ENCODE measurements at places on chromosomes 13 and 19.

- no peak for DNase-seq
Observed at GRCh38 chr13:25701304-25701703, 329.5 kb downstream of the ATP8A2 start.

DNA sequence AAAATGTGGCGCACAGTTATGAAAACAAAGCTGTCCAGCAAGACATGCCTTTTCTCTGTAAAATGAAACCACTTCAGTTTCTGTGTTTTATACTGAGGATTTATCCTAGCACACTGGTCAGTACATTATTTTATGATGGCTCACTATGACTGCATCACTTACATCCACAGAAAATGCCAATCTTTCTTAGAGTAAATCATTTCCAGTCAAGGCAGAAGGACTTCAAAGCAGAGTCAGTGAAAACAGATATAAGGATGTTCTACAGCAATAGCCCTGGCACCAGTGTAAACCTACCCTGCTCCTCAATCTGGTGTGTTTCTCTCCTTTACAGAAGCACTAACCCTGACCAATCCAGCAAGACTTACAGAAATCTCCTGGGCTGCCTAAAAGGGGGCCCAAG lies 473.5 kb downstream of the GPC6 start:
- no peak for DNase-seq

- no peak for DNase-seq
Observed at GRCh38 chr19:18119717-18120105, 22.1 kb downstream of the MAST3 start.

DNA sequence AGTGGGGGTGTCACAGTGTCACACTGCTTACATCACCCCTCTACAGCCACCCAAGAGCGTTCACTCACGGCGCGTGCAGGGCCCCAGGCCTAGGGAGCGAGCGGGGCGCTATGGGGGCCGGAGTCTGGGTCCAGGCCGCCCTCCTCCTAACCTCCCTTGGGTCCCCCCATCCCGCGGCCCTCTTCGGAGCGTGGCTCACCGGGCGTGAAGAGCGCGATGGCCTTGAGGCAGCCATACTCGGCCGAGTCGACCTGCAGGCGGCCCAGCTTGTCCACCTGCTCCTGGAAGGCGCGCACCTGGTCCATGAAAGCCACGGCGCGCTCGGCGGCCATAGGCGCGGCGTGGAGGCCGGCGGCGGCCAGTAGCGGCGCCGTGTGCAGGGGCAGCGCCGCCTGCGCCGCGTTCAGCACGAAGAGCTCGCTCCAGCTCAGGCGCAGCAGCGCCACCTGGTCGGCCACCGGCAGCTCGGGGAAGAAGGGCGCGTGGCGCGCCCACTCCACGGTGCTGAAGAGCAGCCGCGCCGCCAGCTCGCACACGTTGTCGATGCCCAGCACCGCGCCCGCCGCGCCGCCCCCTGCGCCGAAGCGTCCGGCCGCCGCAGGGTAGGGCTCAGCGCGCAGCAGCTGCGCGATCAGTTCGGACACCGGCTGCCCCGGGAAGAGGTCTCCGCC lies 9.4 kb downstream of the OCEL1 start:
- no peak for DNase-seq

DNA sequence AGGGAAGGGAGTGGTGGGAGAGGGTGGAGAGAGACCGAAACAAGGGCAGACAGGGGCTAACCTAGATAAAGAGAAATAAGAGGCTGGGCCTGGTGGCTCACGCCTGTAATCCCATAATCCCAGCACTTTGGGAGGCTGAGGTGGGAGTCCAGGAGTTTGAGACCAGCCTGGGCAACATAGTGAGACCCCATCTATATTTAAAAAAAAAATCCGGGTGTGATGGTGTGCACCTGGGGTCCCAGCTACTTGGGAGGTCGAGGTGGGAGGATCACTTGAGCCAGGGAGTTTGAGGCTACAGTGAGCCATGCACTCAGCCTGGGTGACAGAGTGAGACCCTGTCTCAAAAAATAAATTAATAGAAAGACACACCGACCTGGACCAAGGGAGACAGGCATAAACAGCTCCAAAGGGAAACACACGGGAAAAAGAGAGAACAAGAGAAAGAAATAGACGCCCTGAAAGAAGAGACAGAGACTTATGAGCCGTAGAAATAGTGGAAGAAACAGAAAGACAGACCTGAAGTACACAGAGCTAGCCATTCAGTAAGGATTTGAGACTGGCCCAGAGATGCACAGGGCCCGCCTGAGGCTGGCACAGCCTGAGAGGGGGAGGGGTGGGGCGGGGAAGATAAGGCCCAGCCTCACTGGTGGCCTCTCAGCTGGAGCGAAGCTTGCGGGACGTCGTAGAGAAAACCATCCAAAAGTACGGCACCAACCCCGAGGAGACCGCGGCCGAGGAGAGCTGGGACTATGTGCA lies 2.2 kb downstream of the CD37 start:
- peak; percentile 56 for DNase-seq

- DNase-seq, result peak; percentile 68
Observed at GRCh38 chr19:49421039-49421877, 2.0 kb downstream of the PTH2 start.

- no peak for DNase-seq
Observed at GRCh38 chr13:113982296-113982661, 8.4 kb upstream of the C13orf46 start.

DNA sequence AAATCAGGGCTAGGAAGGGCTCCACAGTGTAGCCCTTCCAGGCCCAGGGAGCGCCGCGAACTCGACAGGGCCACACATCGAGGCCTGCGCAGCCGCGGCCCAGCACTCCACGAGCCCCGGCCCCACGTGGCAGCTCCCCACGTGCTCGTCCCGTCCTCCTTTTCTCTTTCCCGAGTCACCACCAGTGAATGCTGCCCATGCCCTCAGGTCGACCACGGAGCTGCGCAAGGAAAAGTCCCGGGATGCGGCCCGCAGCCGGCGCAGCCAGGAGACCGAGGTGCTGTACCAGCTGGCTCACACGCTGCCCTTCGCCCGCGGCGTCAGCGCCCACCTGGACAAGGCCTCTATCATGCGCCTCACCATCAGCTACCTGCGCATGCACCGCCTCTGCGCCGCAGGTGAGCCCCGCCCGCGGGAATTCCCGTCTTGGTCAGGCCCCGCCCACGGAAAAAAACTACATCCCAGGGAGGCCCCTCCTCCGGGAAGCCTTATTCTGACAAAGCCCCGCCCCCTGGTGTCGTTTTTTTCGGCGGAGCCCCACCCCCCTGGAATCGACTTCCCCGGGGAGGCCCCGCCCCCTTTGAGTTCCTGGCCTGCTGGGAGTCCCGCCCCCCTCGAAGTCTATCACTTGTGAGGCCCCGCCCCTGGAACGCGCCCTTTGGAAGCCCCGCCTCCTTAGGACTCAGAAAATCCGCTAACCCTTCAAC lies 7.0 kb downstream of the HIF3A start:
- no peak for DNase-seq

- DNase-seq, result no peak
Observed at GRCh38 chr19:32416749-32417456, 11.3 kb downstream of the DPY19L3 start.

GRCh38 chr19:13090511-13091231 lies 12.0 kb downstream of the LYL1 start:
- peak; percentile 63 for DNase-seq

GRCh38 chr19:30804751-30805150 lies 432.6 kb downstream of the ZNF536 start:
- DNase-seq, result no peak

DNA sequence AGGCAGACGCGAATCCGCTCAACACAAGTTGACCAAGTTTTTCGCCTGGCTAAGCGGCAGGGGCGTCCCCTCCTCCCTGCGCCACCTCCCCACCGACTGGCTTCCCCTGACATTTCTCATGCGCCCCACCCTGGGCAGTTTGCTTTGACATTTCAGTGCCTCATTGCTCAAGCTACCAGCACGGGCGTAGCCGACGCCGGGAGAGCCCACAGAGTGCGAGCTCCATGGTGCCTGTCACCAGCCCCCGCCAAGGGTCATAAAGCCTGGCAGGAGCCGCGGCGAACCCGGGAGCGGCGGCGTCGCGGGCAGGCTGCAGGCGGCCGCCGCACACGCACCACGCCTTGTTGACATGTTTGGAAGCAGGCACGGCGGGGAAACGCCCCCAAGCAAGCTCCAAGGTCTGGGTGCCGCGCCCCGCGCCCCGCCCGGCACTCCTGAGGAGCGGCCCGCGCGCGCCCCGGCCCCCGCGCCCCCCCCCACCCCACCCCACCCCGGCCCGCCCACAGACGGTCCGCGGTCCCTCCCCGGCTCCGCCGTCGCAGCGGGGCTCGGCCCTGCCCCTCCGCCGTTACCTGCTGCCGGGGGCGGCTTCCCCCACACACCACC lies 601 bp downstream of the FBXL3 start:
- DNase-seq, result peak; percentile 92

GRCh38 chr13:59250336-59251189 lies 913.2 kb downstream of the DIAPH3 start:
- no peak for DNase-seq

- no peak for DNase-seq
Observed at GRCh38 chr19:5292822-5293611, 47.6 kb downstream of the PTPRS start.

GRCh38 chr19:44866664-44867063 lies 20.6 kb downstream of the NECTIN2 start:
- no peak for DNase-seq

GRCh38 chr19:6736169-6736916 lies 1.0 kb downstream of the GPR108 start:
- peak; percentile 87 for DNase-seq

- DNase-seq, result no peak
Observed at GRCh38 chr13:69287050-69287698, 820.5 kb upstream of the ATXN8OS start.

DNA sequence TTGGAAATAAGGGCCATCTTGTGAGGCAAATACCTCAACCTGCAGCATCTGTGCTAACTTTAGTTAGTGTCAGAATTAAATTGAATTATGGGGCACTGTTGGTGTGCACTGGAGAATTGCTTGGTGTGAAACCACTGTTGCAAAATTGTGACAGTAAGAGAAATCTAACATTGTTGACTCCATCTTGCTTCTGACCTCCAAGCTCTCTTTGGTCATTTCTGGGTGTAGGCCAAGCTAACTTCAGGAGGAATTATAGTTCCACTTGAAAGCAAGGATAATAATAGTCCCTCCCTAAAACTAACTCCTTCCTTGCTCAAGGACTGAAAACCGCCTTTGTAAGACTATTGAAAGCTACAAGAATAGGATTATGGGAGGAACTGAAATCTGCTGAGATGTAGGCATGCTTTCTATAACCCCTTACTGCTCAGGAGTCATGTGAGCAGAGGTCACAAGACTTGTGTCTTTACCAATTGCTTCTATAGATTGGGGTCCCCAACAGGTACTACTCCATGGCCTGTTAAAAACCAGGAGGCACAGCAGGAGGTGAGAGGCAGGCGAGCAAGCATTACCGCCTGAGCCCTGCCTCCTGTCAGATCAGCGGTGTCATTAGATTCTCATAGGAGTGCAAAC lies 24.9 kb upstream of the GAS6 start:
- DNase-seq, result no peak

DNA sequence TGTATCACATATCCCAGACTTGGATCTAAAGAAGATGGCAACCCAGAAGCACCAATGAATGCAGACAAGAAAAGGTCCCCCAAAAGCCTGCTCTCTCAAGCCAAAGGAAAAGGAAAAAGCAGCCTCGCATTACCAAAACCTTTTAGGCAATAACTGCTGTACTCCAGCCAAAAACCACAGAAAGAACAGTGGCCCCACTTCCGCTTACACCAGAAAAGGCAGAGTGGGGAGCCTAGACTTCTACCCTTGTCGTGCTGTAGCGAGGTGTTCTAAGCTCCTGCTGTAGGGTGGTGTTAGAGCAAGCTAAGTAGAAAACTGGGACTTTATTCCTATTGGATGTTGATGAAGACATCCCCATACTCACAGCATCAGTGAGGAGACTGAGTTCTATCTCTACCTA lies 244.0 kb upstream of the RXFP2 start:
- no peak for DNase-seq

GRCh38 chr19:37981785-37982475 lies 74.9 kb downstream of the SIPA1L3 start:
- DNase-seq, result no peak

- DNase-seq, result no peak
Observed at GRCh38 chr13:32650705-32651311, 64.6 kb downstream of the PDS5B start.

GRCh38 chr19:28066161-28066560 lies 1146.8 kb downstream of the UQCRFS1 start:
- DNase-seq, result no peak

- DNase-seq, result no peak
Observed at GRCh38 chr13:107907065-107907805, 308.1 kb downstream of the LIG4 start.

DNA sequence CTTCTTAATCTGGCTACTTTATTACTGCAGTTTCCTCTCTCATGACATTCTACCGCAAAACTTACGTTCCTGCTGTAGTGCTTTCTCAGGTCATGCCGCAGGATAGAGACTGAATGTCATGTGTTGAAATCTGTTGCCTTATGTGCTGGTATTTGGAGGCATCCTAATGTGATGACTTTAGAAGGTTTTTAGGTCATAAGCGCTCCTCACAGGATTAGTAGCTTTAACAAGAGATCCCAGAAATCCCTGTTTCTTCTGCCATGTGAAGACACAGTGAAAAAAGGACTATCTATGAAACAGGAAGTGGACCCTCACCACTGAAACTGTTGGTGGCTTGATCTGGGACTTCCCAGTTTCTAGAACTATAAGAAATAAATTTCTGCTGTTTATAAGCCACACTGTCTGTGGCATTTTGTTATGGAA lies 209.3 kb downstream of the LACC1 start:
- DNase-seq, result no peak

GRCh38 chr19:50486823-50487515 lies 10.3 kb upstream of the GARIN5A start:
- no peak for DNase-seq

GRCh38 chr13:50334115-50334778 lies 319.0 kb downstream of the KCNRG start:
- no peak for DNase-seq

DNA sequence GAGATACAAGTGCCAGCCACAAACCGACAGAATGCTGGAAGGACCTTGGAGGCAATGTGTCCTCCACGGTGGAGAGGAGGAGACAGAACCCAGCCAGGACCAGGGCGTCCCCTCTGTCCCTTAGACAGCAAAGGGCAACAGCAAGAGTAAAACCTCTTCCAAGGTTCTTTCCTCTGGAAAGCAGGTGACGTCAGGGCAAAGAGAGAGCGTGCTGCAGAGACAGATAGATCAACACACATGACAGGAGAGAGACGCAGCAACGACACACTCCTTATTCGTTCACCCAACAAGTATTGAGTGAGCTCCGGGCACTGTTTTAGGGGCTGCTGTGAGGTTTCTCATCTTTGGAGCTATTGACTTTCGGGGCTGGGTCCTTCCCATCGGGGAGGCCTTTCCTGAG lies 1.3 kb upstream of the GALP start:
- no peak for DNase-seq

GRCh38 chr13:41241626-41242025 lies 21.8 kb downstream of the MTRF1 start:
- no peak for DNase-seq

- DNase-seq, result no peak
Observed at GRCh38 chr19:40078377-40078776, 12.4 kb downstream of the ZNF780A start.

DNA sequence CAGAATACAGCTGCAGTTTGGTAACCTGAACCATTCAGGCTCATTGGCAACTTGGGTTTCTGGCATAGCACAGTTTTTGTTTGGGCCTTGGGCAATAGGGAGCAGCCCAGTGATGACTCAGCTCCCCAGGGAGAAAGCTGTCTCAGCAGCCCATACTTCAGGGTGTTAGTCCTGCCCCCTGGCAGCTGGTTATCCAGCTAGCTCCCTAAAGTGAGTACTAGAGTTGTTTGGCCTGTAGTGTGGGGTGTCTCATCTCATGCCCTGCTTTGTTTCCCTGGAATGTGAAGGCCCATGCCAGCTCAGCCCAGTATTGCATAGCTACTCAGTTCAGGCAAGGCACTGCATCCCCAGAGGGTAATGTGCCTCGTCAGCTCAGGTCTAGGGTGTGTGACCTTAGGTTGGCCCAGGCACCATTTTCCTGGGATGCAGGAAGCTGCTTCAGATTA lies 18.2 kb upstream of the ZNF543 start:
- DNase-seq, result no peak
